Natural killer cell (primary cell): ENCODE measurements at places on chromosomes 1 and 21.

GRCh38 chr1:151137789-151138188 lies 8.6 kb downstream of the SEMA6C start:
- no peak for DNase-seq

- no peak for DNase-seq
Measured at GRCh38 chr21:42069843-42070242, 1.3 kb upstream of the UMODL1 start.

DNA sequence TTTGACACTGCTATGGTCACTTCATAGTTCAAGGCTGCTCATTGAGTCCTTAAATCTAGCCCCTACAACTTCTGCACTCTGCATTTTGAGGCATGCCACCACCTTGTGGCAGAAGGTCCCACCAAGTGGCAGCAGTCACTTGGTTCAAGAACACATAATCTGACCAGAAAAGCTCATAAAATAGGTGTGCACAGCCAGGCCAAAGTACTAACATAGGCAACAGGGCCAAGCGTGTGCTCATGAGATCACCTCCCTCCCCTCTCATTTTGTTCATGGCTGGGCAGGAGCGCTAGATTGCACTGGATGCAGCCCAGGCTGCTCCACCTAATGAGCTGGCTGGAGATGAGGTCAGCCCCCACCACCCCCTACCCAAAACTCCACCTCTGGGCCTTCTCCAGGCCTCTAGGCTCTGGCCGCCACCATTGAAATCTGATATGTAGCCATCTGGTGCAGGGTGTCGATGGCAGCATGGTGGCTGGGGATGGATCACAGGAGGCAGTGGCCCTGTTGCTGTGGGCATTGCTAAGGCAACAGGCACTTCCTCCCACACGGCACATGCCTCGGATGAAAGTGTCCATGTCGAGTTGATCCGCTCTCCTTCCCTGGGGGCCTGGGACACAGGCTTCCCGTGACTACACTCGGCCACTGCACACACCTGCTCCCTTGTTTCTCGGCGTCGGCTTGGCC lies 193.2 kb downstream of the TRABD2B start:
- DNase-seq, result no peak

GRCh38 chr1:178057912-178058534 lies 35.9 kb upstream of the RASAL2 start:
- DNase-seq, result no peak

DNA sequence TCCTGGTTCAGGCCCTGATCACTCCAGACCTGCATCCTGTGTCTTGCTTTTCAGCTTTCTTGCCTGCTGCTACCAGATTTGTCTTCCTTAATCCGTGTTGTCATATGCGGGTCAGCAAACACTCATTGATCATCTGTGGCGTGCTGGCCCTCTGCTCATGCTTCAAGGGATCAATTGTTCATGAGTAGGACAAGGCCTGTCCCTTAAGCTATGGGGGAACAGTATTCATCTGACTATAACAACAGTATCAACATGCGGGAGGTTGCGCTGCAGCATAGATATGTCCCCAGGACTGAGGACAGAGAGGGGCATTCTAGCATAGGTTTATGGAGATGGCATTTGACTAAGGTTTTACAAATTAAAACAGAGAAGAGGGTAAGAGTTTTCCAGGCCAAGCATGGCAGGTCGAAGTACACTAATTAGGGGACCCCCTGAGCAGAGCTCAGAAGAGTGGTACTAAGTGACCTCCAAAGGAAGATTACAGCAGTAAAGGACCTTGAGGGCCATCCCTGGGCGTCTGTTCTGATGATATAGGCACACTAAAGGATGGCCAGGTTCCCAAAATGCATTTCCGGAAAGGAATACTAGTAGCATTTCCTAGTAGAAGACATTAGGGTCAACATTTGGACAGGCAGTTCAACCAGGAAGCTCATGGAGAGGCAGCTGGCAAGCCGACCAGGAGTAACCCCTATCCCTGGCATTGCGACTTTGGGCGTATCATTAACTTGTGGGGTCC lies 811 bp upstream of the ZNF672 start:
- no peak for DNase-seq

DNA sequence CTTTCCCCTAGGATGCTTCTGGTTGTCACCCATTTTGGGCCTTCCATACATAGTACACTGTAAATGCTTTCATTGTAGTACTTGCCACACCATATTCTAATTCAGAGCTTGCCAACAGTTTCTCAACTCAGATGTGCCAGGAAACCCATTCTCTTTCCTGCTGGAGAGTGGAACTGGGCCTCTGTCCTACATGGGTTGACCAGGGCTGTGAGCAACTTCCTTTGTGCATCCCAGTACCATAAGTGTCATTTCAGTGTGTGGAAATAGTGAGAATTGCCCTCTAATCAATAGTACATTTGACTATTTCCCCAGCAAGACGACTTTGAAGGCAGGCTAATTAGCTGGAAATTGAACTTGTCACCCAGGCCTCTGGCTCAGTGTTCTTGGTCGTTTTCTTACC lies 74.8 kb downstream of the MTR start:
- DNase-seq, result no peak

DNA sequence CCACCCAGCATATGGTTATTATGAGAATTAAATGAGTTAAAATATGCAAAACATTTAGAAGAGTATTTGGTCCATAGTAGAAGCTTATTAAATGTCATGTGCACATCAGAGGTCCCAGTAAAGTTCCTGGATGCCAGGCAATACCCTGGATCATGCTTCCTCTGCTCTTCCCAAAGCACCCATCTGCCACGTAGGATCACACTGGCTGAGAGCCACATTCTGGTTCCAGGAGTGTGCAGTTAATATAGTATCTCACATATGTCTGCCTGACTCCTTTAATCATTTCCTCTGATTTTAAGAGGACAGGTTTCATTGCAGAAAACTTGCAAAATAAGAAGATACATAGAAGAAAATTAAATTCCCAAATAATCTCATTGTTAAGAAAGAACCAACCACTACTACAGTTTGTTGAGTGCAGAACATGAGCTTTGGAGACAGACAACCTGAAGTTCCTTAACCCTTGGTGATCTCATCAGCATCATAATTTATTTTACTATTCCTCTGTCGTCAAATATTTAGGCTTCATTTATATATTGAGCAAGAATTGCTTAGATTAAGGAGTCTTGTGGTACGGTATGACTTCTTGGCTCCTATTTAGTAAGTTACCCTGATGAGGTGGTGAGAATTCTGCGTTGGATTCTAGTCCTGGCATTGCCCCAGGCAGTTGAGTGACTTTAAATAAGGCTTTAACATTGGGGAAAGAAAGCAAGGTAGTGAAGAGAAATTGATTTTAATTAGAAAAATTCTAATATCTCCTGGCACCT lies 12.3 kb downstream of the SGIP1 start:
- no peak for DNase-seq

GRCh38 chr1:88327391-88328267 lies 356.4 kb upstream of the PKN2 start:
- DNase-seq, result no peak

- DNase-seq, result no peak
Measured at GRCh38 chr1:194809665-194810064, 1623.3 kb upstream of the B3GALT2 start.

GRCh38 chr1:91617285-91617765 lies 116.7 kb downstream of the CDC7 start:
- DNase-seq, result peak; percentile 37

- no peak for DNase-seq
Measured at GRCh38 chr1:39293375-39294070, 89.0 kb downstream of the MACF1 start.

GRCh38 chr1:83929184-83929583 lies 69.7 kb downstream of the TTLL7 start:
- DNase-seq, result no peak

GRCh38 chr1:15337656-15338402 lies 71.9 kb upstream of the EFHD2 start:
- no peak for DNase-seq

- DNase-seq, result no peak
Measured at GRCh38 chr1:19436716-19437476, 48.4 kb downstream of the CAPZB start.

GRCh38 chr21:39188521-39189139 lies 5.4 kb upstream of the PSMG1 start:
- DNase-seq, result no peak

GRCh38 chr1:82836973-82837680 lies 1036.4 kb downstream of the ADGRL2 start:
- no peak for DNase-seq

- no peak for DNase-seq
Measured at GRCh38 chr1:106875622-106876021, 180.9 kb upstream of the PRMT6 start.

- DNase-seq, result no peak
Measured at GRCh38 chr1:234661317-234661928, 51.4 kb upstream of the IRF2BP2 start.

GRCh38 chr1:157724537-157725220 lies 24.1 kb upstream of the FCRL3 start:
- DNase-seq, result no peak

- no peak for DNase-seq
Measured at GRCh38 chr21:44517175-44517899, 22.7 kb downstream of the KRTAP10-1 start.

- no peak for DNase-seq
Measured at GRCh38 chr21:27104846-27105431, 138.1 kb upstream of the ADAMTS5 start.

GRCh38 chr1:70405780-70406416 lies 5.2 kb upstream of the CTH start:
- DNase-seq, result no peak

DNA sequence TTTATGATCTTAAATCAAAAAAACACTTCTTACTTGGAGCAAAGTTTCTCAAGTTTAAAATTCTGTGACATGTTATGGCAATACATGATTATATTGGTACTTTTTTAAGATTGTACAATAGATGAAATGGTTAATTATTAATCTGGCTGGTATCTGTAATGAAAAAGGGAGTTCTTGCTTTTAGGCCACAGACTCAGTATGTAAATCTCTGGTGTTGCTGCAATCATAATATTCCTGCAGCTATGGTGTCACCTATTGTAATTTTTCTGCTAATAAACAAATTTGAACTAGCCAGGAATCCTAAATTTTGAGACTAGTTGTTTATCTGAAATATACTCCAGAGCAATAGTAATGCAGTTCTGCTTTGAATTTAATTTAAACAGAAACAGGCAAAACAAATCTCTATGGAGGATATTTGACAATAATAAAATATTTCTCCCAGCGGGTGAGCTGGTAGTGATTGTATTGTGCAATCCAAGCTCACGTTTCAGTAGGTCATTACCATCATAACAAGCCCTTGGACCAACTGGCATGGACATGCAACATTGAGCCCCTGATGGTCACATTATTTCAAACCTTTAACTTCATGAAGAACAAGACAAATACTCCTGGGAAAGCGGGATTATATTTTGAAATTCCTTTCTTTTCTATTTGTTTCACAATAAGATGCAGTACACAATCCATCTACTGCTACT lies 77.2 kb upstream of the USH2A start:
- DNase-seq, result no peak

- no peak for DNase-seq
Measured at GRCh38 chr1:228794173-228794572, 58.9 kb downstream of the RHOU start.

GRCh38 chr1:14986168-14986567 lies 167.4 kb upstream of the TMEM51 start:
- no peak for DNase-seq

- no peak for DNase-seq
Measured at GRCh38 chr1:226365831-226366231, 42.1 kb downstream of the PARP1 start.

- DNase-seq, result no peak
Measured at GRCh38 chr1:239011382-239011781, 375.0 kb upstream of the CHRM3 start.

DNA sequence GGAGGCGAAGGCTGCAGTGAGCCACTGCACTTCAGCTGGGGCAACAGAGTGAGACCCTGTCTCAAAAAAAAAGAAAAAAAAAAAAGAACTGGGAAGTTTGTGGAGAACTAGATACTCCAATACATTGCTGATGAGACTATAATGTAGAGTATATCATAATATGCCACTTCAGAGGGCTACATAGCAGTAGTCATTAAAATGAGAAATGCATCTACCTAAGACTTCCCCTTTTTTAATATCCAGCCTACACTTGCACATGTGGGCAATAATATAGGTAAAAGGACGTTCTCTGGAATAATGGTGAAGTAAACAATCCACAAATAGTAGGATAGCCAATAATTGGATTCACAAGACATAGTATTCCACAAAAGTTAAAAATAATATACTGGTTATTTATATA lies 311.0 kb downstream of the HLX start:
- DNase-seq, result no peak

DNA sequence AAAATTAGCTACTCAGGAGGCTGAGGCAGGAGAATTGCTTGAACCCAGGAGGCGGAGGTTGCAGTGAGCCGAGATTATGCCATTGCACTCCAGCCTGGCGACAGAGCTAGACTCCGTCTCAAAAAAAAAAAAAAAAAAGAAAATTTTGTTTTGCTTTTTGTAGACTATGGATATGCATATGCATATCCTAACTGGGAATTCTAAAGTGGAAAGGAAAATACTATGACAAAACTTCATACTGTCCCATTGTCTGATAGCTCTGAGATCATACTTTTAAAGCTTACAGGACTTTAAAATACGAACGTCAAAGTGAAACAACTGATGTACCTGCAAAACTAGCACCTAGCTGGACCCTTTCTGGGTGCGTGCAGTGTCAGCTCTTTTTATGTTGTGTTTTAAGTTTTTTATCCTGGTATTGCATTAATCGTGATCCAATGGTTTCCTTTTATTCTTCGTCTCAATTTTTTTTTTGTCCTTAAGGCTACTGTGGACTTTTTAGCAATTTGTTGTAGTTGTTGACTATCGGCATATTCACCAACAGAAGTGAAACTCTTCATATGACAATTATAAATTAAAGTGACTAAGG lies 19.2 kb downstream of the SPRTN start:
- DNase-seq, result no peak

DNA sequence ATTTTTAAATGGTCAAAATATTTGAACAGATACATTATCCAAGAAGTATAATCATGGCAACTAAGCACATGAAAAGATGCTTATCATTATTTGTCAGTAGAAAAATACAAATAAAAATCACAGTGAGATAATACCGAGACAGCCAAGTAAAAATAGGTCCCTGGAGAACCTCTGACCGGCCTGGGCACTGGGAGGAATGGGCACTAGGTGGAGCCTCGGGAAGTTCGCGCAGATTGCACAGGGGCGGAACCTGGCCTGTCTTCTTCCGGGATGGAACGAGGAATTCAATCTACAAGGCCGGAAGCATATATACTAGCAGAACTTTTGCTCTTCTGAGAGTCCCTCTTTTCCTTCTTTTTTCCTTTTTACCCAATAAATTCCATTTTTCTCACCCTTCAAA lies 148.5 kb upstream of the CHRM3 start:
- no peak for DNase-seq

DNA sequence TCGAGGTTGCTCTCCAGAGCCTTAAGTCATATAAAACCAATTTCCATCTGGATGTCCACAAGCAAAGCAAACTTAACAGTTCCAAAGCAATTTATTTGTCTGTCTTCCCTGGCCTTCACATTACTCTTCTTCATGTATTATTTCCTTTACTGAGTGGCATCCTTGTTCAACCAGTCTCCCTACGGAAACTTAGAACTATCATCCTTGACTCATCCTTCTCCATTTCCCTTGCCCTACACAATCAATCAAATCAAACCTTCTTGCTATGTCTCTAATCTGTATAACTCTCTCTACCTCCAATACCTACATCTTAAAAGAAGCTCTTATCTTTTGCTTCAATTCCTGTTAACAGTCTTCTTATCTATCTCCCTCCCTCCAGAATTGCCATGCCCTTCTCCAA lies 25.4 kb downstream of the EGLN1 start:
- no peak for DNase-seq

- DNase-seq, result no peak
Measured at GRCh38 chr1:205069371-205070125, 14.7 kb downstream of the TMEM81 start.

GRCh38 chr1:159856576-159856975 lies 5.9 kb downstream of the VSIG8 start:
- no peak for DNase-seq
